ENCODE measurements at places on chromosomes 2 and 18.

DNA sequence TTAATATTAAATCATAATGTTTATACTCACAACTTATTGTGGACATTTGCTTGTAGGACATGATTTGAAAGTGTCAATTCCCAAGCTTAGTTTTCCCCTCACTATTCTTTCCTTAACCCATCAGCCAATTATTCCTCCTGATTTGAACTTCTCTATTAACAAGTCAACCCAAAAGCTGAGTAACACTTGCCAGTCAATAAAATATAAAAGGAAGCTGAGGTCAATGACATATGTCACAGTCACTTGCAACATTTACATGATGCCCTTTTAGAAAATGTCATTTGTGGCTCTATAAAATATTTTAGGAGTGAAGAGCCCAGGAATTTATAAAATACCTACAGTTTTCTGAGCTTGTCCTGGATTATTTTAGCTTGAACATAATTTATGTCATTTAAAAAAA, 7.2 kb downstream of the CCDC68 start:
- DNase-seq, result no peak

- DNase-seq, result no peak
Measured at GRCh38 chr2:68936889-68937288, 15.8 kb downstream of the GKN2 start.

GRCh38 chr2:205731583-205731981, 49.3 kb downstream of the NRP2 start:
- no peak for DNase-seq

DNA sequence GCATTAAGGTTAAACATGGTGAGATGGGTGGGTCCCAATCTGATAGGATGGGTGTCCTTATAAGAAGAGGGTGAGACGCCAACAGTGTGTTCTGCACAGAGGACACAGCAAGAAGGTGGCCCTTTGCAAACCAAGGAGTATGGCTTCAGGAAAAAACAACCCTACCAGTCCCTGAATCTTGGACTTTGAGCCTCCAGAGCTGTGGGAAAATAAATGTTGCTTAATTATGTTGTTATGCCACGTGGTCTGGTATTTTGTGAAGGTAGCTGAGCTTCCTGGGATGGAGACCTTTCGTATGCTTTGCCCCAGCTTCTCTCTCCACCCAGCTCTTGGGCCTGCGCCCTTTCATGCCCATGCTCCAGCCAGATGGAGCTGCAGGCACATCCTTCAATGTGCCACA, 114.2 kb upstream of the EPC2 start:
- no peak for DNase-seq

GRCh38 chr2:109160714-109161440, 31.9 kb downstream of the SH3RF3 start:
- no peak for DNase-seq

DNA sequence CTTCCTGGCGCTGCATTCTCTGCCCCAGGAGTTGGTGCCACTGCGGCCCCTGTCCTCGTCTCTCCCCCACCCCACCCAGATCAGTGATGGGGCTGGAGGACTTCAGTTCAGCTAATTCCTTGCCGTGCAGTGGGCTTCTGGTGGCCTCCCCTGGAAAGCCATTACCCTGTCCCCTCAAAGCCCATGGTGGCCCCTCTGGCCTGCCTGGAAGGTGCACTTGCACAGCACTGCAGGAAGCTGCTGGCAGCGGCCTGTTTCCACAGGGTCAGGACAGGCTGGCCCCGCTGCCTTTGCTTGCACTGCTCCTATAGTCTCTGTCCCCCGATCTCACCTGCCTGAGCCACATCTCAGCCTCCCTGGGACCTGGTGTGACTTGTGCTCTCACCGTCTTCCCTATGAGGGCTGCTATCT, 105.1 kb downstream of the USP40 start:
- DNase-seq, result no peak

GRCh38 chr18:22988208-22988607, 55.1 kb downstream of the RBBP8 start:
- DNase-seq, result no peak

DNA sequence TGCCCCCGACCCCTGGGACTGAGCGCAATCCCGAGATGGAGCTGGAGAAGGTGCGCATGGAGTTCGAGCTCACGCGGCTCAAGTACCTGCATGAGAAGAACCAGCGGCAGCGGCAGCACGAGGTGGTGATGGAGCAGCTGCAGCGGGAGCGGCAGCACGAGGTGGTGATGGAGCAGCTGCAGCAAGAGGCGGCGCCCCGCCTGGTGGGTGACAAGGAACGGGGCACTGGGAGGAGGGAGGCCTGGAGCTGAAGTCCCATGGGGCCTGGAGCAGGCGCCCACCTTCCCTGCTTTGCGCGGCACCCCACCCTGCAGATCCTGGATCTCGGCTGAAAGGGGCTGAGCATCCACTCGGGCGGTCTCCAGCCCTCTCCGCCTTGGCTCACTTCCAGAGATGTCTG, 1.2 kb downstream of the TMEM247 start:
- DNase-seq, result no peak

DNA sequence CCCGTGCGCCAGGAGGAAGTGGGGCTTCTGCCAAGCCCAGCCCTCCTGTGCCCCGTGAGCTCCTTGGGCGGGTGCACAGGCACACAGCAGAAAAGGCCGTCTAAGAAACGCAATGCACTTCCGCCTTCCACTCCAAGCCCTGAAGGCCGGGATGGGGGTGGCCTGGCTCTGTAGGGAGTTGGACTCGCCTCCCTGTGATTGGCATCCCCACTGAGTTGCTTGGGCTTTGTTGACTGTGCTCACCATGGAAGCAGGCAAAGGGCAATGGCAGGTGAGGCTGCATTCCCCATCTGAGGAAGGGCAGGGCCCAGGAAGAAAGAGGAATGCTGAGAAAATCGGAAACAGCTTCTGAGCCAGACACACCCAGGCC, 66.8 kb downstream of the CRACDL start:
- DNase-seq, result peak; percentile 88

- peak; percentile 59 for DNase-seq
Measured at GRCh38 chr2:168849610-168850009, 40.6 kb downstream of the SPC25 start.

Data from transverse colon (tissue), 4 donors.